Epithelial cell of umbilical artery (primary cell): ENCODE measurements at places on chromosomes 1 and 21. TPM values are rescaled to one million over a fixed set of nuclear protein-coding genes. Genes with fewer than 3 reads are reported as not detected.

Gene TSPAN1
- 1.3 and 2.0 TPM in 2 replicates for total RNA-seq

Gene MASP2
- total RNA-seq, result not detected in 2 replicates

Gene GRHL3
- total RNA-seq, result not detected in 2 replicates

Gene ERICH3
- total RNA-seq, result not detected in 2 replicates
